ENCODE measurements at places on chromosomes 13 and 19. TPM values are rescaled to one million over a fixed set of nuclear protein-coding genes. Genes with fewer than 3 reads are reported as not detected.

DNA sequence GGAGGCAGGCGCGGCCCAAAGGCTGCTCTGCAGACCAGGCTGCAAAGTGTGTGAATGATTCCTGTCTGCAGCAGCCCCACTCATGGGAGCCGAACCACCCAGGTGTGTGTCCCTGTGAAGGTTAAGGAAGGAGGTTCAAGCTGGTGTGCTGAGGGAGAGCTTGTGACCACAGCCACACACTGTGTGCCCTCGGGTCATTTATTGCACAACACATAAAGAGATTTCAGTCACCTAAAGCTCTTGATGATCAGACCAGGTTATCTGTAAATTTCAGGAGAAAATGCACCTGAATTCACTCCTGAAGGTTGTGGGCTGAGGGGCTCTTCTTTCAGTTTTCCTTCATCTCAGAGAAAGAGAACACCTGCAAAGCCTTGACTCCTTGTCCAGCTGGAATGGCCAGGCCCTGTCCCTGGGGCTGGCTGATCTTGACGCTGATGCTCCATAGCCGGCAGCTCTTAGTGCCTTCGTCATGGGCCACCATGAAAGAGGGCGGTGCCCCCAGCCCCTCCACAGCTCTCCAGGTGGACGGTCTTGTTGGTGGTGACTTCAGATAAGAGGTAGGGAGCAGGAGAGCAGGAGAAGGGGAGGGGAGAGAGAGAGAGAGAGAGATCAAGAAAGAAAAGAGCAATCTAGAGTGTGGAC, 110.8 kb upstream of the C1QTNF9B start:
- no peak for DNase-seq

GRCh38 chr19:48393559-48394330, at the start of gene GRIN2D:
Gene GRIN2D (plus strand): TSS chr19:48393668. CDS start chr19:48398393, 4,725 bp downstream.
- DNase-seq: peak; percentile 39

FCER2 gene
- not detected for total RNA-seq

ITGBL1 gene
- 16.3 TPM for total RNA-seq

IQCN gene
- total RNA-seq: under 0.01 TPM

SCEL gene
- total RNA-seq: under 0.01 TPM

- peak; percentile 65 for DNase-seq
These were observed 349.1 kb downstream of the LIG4 start for GRCh38 chr13:107866032-107866940.

SLC10A2 gene
- not detected for total RNA-seq

DNA sequence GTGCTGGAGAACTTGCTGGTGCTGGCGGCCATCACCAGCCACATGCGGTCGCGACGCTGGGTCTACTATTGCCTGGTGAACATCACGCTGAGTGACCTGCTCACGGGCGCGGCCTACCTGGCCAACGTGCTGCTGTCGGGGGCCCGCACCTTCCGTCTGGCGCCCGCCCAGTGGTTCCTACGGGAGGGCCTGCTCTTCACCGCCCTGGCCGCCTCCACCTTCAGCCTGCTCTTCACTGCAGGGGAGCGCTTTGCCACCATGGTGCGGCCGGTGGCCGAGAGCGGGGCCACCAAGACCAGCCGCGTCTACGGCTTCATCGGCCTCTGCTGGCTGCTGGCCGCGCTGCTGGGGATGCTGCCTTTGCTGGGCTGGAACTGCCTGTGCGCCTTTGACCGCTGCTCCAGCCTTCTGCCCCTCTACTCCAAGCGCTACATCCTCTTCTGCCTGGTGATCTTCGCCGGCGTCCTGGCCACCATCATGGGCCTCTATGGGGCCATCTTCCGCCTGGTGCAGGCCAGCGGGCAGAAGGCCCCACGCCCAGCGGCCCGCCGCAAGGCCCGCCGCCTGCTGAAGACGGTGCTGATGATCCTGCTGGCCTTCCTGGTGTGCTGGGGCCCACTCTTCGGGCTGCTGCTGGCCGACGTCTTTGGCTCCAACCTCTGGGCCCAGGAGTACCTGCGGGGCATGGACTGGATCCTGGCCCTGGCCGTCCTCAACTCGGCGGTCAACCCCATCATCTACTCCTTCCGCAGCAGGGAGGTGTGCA, 587 bp downstream of the S1PR4 start:
- no peak for DNase-seq

DNA sequence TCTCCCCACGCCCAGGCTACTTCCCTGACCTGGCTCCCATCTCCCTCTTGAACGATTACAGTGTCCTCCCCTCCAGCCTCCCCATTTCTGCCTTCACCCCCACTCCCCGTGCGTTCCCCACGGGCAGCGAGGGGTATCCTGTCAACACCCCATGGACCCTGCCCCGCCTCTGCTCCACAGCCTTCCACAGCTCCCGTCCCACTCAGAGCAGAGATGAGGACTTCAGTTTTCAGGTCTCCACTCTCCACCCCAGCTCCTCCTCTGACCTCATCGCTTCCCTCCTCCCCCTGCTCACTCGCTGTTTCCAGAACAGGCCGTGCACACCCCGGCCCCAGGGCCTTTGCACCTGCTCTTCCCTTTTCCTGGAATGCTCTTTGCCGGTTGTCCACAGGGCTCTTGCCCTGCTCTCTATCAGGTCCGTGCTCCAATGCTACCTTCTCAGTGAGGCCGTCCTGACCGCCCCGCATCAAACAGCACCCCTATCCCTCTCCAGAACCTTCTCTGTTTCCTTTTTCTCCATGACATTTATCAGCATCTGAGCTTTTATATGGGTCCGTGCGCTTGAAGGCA, 15.0 kb downstream of the LRRC4B start:
- DNase-seq: no peak

DNA sequence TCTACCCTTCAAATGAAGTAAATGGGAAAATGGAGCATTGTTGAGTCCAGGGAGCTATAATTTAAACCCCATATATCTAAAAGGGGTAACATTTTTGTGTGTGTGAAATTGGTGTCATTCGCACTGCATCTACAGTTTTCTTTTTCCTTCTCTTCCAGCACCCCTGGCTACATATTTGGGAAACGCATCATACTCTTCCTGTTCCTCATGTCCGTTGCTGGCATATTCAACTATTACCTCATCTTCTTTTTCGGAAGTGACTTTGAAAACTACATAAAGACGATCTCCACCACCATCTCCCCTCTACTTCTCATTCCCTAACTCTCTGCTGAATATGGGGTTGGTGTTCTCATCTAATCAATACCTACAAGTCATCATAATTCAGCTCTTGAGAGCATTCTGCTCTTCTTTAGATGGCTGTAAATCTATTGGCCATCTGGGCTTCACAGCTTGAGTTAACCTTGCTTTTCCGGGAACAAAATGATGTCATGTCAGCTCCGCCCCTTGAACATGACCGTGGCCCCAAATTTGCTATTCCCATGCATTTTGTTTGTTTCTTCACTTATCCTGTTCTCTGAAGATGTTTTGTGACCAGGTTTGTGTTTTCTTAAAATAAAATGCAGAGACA, 28.6 kb downstream of the ALOX5AP start:
- peak; percentile 25 for DNase-seq

IRGC gene
- not detected for total RNA-seq

DNA sequence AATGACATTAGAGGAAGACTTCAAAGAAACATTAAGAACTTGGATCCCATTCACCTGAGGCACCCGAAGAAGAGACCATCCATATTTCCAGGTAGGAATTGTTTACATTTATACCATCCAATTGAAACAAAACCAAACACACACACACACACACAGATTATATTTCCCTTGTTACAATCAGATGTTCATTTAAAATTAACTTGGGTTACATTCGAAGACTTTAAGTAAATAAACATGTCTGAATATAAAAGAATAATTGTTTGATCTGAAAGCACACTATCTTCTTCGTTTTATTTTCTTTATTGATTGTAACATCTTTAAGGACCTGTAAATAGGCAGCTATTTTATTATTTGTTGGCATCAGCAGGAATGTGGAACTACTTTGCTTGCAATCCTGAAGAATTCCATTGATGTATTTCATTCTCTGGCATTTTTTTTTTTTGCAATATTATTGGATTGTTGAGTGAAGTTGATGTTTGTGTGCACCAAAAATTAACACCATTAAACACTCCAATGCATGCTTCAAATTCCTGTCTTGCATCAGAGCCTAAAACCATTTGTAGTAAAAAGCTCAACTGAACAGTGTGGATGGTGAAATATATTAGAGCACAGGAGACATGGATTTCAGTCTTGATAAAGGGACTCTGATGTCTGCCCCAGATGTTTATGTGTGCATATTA, 85.3 kb upstream of the FRY start:
- DNase-seq: no peak

DNA sequence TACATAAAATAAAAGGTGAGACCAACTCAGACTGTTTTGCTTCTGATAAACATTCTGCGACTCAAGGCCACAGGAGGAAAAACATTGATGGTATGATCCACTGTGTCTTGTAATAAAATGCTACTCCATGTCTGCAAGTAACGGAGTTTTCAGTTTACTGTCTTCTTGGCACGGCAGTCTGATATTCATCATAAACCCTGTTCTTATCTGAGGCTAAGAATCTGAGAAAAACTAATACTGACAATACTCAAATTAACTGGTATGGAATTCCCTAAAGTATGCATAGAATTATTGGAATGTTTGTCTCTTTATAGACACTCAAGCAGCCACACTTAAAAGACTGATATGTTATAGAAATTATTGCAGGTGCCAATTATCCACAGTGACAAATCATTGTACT, 125.5 kb downstream of the TBC1D4 start:
- no peak for DNase-seq

DNA sequence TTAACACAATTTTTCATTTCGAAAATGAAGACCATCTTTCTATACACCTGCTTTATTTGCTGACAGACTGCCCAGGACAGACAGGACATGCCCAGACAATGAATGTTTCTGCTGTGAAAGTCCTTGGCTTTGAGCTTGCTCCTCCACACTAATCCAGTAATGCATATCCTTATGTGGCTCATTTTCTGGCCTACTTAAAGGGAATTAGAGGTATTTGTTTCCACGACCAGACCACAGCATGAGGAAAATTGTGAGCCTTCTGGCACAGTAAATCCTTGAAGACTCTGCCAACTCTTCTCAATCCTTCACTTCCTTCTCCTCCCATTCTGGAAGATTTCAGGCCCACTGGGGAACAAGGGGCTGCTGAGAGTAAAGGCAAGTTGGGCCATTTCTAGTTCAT, 25.7 kb downstream of the CCDC70 start:
- DNase-seq: no peak

GRCh38 chr19:920051-920864, 3.1 kb downstream of the KISS1R start:
- DNase-seq: no peak

CEACAM1 gene
- total RNA-seq: 24.5 TPM

DNA sequence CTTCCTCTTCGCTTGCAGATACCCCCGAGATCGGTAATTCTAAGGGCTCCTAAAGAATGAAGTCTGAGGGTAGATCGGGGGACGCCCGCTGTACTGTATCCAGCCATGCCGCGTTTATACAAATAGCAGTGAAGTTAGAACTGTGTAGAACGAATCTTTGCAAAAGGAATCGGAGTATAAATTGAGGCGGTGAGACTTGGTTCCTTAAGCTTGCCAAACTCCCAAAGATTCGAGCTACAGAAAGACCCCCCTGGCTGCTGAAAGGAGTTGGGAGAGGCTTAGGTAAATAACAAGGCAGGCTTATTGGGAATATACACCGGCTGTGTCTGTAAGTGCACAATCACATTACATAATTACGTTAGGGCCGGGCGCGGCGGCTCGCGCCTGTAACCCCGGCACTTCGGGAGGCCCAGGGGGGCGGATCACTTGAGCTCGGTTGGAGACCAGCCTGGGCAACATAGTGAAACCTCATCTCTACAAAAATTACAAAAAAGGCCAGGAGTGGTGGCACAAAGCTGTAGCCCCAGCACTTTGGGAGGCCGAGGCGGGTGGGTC, 12.2 kb downstream of the TMEM160 start:
- DNase-seq: no peak

DNA sequence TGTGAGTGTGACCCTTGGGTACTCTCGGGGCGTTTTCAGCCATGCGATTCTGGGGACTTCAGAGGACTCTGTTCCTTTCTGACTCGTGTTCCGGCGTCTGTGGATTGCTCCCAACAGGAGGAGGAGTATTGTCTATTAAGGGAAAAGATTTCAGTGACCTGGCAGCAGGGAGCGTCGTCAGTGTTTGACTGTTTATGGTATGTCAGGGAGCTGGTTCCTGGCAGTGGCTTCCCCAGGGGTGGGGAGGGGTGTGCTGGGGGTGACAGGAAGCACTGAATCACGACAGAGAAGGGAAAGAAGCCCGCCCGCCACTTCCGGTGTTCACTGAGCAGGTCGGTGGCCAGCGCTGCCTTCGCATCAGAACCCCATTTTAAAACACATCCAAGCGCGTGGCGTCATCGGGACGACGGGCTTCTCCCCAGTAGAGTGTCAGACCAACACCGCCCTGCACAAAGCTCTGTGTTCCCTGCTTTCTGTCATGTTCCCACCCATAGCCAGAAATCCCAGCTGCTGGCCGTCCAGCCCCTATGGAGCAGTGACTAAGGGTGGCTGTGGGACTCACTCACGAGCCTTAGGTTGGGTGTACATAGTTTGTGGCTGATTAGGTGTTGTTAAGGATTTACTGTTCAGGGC, 33.8 kb downstream of the COL4A2 start:
- DNase-seq: peak; percentile 85

DNA sequence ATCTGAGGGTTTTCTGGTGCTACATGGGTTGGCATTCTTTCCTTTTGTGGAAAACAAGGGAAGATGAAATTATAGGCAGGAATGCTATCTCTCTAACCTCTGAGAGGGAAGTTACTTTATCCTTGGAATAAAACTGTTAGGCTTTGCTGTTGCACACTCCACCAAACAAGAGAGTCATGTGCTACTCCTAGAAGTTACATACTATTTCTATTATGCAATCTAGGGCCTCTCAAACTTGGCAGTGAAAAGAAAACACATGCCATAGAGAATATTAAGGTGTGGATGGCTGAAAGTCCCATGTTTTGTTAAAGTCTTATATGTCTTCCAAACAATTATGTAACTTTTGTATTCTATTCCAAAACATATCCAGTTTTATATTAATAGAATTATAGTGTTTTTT, 367.9 kb downstream of the SLC7A1 start:
- DNase-seq: no peak

GRCh38 chr13:113187883-113188665, 20.4 kb downstream of the PCID2 start:
- DNase-seq: no peak

DNA sequence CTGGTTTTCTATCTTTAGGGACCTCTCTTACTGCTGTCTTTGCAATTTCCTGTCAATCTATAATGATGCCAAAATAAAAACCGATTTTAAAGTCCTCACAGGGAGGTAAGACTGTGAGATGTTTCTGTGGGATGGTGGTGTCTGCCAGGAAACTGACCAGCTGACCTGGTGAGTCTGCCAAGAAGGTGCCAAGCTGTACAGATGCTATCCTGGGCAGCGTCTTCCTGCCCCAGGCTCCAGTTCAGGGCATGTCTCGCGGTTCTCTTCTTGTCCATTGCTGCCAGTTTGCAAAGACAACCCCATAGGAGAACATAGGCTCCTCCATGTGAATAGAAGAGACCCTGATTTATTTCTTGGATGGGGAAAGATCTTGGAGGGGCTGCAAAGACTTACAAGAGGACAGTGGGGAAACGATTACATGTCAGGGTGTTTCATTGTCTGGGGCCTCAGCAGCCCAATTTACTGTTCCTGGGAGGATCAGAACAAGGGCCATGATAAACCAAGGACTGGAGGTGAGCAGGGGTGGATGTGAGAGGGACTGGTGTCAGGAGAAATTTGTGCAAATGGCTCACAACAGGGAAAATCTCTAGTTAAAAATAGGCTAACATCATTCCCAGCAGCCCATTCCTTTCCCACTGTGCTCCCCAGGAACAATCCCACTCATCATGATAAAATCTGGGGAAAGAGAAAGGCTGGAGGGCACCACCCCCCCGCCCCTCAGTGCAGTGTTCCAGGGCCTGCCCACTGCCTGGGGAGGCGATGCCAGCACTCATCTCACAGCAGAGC, 42.7 kb upstream of the VSTM2B start:
- DNase-seq: no peak

ZNF665 gene
- 2.6 TPM for total RNA-seq

GRCh38 chr19:2678044-2678671, 24.3 kb downstream of the GNG7 start:
- no peak for DNase-seq
